ENCODE measurements at places on chromosomes 5 and 9.

- DNase-seq = no peak
These were observed 44.5 kb downstream of the ZNF608 start for GRCh38 chr5:124701873-124702425.

GRCh38 chr9:124216474-124217176 lies 41.1 kb upstream of the NEK6 start:
- no peak for DNase-seq

DNA sequence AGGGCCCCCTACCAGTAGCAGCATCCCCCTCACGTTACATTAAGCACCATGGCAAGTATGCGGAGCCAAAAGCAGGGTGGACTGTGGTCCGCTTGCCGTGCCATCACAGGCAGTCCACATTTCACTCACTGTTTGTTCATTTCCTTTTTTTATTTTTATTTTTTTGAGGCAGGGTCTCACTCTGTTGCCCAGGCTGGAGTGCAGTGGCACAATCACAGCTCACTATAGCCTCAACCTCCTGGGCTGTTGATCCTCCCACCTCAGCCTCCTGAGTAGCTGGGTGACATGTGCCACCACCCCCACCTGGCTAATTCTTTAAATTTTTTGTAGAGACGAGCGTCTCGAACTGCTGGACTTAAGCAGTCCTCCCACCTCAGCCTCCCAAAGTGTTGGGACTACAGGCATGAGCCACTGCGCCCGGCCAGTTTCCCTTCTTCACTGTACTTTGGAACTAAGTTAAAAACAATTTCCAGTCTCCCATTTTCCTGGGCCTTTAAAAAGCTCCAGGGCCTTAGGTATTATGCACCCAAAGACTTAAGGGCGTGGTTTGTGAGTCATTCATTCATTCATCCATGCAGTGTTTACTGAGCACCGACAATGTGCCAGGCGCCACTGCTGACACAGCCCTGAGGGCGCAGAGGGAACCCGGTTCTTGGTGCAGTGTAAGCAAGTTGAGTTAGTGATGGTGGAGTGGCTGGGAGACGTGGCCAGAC lies 19.9 kb downstream of the PRRX2 start:
- no peak for DNase-seq

GRCh38 chr5:16807547-16807864 lies 128.6 kb downstream of the MYO10 start:
- DNase-seq = no peak

GRCh38 chr9:38068701-38069628 lies at the start of gene SHB:
TSS of gene SHB (minus strand) at chr9:38069227. CDS start at chr9:38068645, 582 bp downstream.
- no peak for DNase-seq

- DNase-seq = no peak
These were observed 240.4 kb downstream of the GLIS3 start for GRCh38 chr9:4059437-4059836.

DNA sequence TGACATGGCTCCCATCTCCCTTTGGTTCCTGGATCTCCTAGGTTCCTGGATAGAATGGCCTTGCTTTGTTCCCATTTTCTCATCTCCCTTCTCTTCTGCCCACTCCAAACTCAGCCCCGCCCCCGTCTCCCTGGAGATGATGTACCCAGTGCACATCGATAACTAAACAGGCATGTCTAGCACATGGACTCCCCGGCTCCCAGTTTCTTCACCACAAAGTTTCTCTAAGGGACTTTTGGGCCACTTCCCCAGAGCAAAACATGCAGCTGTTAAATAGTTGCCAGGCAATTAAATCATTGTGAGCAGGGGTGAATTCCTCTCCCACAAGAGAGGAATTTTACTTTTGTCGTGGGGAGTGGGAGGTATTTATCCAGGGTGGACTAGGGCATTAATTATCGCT lies 259.0 kb downstream of the GADD45G start:
- no peak for DNase-seq

All from NCI-H526 (cell line).